ENCODE measurements at places on chromosomes 7 and 10.

- DNase-seq: no peak
These were observed 227.0 kb downstream of the INHBA start for GRCh38 chr7:41475801-41476459.

GRCh38 chr7:137977173-137977572 is 24.7 kb downstream of the CREB3L2 start:
- no peak for DNase-seq

DNA sequence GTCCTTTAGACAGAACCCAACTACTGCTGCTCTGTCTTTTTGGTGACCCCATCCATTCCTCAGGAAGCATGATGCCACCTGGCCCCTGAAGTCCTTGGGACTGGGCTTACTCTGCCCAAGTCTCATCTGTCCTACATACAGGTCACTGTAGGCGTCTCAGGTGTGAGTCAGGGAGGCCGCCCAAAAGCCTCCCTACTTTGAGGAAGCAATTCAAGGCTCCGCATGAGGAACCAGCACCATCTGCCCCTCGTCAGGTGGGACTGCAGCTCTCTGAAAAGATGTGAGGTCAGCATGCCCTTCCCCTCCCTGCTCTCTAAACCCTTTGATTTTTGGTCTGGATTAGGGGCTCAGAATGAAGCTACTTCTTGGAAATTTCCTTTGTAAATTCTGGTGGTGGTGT is 354.8 kb downstream of the CXCL12 start:
- peak; percentile 23 for DNase-seq

- no peak for DNase-seq
These were observed 821.7 kb downstream of the GATA3 start for GRCh38 chr10:8876171-8876570.

DNA sequence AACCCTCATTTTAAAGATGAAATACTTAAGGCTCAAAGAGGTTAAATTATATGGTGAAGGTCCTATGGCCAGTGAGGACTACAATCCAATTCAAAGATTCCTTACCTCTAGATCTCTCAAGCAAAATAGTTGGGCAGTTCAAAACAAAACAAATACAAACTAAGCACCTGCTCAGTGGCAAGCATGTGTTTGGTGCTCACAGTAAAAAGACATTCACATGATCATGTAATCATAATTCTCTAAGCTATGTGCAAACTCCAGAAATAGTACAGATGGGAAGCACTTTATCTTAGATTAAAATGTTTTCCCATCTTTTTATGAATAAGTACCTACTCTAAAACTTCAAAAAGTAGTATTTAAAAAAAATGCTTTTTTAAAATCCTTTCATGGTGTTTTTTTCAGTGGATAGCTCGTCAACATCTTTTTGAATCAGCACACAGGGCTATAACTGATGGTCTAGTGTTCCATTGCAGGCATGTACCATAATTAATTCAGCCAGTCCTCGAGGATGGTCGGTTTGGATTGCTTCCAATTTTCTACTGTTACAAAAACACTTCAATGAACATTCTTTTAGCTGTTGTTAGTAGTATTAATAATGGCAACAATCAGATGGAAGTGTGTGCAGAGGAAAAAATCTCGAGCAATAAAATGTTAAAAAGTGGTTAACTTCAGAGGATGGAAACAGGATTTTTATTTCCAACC is 58.4 kb downstream of the CHCHD3 start:
- no peak for DNase-seq

- no peak for DNase-seq
These were observed 17.5 kb downstream of the RASGEF1A start for GRCh38 chr10:43249151-43249961.

GRCh38 chr10:8045726-8046494 is 8.6 kb upstream of the GATA3 start:
- DNase-seq: no peak

All from activated T-cell treated with anti-CD3 and anti-CD28 coated beads, Interleukin-2, amount 50 U/mL, for 72 hours (primary cell).